ENCODE measurements at places on chromosomes 7 and 10.

DNA sequence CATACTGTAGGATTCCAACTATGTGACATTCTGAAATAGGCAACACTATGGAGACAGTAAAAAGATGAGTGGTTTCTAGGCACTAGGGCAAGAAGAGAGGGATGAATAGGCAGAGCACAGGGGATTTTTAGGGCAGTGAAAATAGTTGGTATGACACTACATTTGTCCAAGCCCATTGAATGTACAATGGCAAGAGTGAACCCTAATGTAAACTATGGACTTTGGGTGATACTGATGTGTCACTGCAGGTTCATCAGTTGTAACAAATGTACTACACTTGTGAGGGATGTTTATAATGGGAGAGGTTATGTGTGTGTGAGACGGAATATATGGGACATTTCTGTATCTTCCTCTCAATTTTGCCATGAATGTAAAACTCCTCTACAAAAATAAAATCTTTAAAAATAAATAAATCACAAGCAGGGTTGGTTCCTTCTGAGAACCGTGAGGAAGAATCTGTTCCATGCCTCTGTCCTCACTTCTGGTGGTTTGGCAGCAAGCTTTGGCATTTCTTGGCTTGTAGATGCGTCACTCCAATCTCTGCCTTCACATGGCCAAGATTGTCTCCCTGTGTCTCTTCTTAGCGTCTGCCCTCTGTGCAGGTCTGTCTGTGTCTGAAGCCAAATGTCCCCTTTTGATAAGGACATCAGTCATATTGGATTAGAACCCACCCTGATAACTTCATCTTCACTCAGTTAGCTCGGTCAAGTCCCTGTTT lies 83.1 kb upstream of the AGBL3 start:
- DNase-seq = no peak

GRCh38 chr7:123746055-123746454 lies 2.7 kb downstream of the WASL start:
- no peak for DNase-seq

DNA sequence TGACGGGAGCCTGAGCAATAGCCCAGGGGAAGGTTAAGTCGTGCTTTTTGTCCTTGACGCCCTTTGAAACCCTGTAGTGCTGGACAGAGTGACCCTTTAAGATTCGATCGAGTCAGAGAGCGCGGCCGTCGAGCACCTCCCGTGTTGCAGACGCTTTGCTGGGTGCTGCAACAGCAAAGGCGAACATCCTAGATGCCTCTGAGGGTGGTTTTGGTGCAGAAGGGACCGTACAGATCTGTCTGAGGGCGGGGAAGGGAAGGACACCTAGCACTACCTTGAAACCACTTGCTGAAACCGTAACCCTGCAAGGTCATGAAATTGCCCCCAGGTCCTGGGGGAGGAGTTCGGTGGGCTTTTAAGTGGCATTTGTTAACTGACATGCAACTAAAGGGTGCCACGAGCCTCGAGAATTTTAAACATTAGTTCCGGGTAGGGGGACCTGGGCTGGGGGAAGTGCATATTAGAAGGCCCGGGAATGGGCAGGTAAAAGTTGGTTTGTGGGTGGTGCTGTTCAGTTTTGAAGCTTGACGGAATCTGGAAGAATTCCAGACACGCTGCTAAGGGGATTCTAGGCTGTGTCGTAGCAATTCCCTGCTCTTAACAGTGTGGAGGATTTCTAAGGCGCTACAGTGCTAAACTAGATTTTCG lies 786 bp downstream of the ATP5F1C start:
- DNase-seq = no peak

DNA sequence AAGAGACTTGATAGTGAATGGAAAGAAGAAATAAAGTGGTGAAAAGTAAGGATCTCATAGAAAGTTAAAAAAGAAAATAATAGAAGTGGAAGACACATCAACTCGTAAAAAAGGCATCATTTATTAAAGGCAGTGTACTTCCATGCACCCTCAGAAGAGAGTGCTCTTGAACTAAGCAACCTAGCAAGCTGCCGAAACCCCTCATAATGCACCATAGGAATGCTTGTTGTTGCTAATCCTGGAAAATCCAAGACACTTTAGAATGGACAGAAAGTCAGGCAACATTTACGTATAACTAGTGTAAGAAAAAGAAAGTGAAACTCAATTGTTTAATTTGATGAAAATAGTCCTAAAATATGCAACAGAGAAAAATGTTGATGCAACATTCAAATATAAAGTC lies 12.8 kb downstream of the TFPI2 start:
- no peak for DNase-seq

DNA sequence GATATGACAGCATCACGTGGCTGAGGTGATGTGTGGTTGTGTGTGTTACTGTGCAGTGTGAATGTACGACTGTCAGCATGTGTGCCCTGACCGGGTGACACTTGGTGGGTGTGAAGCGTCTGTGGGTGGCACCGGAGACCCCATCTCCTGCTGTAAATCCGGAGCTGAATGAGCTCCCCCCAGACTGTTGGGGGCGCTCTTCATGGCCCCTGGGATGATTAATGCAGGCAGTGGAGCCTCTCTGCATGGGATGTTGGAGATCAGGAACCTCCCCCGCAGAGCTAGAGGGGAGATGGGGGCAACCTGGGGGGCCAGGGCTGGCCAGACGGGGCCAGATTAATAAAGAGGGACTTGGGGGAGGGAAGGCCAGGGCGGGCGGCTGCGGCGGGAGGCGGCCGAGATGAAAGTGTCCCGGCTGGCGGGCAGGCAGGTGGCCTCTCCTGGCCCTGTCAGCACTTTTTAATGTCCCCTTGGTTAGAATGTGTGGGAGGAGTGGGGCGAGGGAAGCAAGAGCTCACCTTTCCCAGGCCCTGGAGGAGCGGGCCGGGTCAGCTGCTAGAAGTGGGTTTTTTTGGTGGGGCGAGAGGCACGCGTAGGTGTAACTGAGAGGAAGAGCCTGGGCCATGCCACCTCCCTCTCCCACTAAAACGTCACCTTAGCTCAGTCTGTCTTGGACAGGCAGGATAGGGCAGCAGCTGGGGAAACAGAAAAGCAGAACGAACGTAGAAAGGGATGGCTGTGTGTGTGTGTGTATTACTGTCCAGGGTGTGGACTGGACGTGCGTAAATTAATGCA lies 34.1 kb downstream of the HIF1AN start:
- DNase-seq = no peak

DNA sequence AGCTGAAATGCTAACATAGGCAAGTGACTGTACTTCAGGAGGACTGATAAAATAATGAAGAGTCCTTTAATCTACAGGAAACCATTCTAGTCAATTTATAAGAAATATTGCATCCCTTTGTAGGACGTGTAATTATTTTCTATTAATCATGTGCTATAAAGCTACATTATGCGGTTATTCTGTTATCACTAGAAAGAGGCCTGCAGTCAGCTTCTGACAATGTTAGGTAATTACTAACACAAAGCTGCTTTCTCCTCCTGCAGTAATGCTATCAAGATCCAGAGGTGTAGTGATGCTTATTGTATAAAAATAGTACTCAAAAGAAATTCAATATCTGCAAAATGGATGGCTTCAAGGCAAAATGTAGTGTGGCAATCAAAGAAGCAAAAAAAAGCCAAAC lies 191.1 kb downstream of the SKAP2 start:
- DNase-seq = no peak

GRCh38 chr7:4733936-4734528 lies 41.4 kb upstream of the AP5Z1 start:
- no peak for DNase-seq

GRCh38 chr10:74153123-74153522 lies 2.1 kb downstream of the ADK start:
- DNase-seq = no peak

- DNase-seq = no peak
Observed at GRCh38 chr10:27717861-27718260, 27.8 kb downstream of the MKX start.

DNA sequence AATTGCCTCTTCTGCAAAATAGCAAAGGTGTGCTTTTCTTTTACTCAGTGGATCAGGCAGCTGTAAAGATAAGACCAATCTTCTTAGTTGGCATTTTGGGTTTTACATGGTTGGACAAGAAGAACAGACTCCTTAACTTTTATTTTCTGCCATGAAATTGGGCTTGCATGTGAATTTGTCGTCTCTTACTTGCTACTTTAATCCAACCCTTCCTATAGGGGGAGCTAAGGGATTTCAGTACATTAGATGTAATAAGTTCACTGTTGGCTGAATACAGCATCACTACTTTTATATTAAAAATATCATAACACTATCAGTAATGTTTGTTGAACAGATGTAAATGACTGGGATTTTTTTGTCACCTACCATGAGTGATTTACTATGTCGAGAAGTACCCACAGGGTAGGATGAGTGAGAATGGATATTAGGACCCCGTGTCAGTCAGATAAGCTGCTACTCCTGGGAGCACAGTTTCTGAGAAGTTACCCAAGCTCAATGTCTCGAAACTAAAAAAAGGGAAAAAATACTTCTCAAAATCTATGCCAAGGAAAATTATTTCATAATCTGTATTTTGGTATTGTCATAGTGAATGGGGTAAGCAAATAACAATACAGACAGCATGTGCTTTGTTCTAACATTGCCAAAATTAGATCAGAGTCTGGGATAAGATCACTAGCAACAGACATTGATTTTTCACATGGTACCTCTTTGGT lies 127.4 kb upstream of the AGR3 start:
- DNase-seq = peak; percentile 15

GRCh38 chr7:34900891-34901513 lies 136.3 kb downstream of the DPY19L1 start:
- DNase-seq = no peak

GRCh38 chr10:49645417-49645816 lies 31.6 kb downstream of the CHAT start:
- no peak for DNase-seq

- DNase-seq = no peak
Observed at GRCh38 chr7:33107136-33108066, 1.8 kb downstream of the RP9 start.

Measured in GM12864 (cell line).